Stimulated activated CD8-positive, alpha-beta memory T cell treated with anti-CD3 and anti-CD28 coated beads, Interleukin-4, amount 100 ng/mL, for 48 hours (primary cell): ENCODE measurements at places on chromosomes 1 and 21.

- DNase-seq, result no peak
Observed at GRCh38 chr1:89999208-89999607, 4.3 kb downstream of the ZNF326 start.

- DNase-seq, result no peak
Observed at GRCh38 chr1:186841599-186841998, 12.8 kb downstream of the PLA2G4A start.

GRCh38 chr1:234348964-234349363 lies 24.3 kb upstream of the COA6 start:
- DNase-seq, result no peak

DNA sequence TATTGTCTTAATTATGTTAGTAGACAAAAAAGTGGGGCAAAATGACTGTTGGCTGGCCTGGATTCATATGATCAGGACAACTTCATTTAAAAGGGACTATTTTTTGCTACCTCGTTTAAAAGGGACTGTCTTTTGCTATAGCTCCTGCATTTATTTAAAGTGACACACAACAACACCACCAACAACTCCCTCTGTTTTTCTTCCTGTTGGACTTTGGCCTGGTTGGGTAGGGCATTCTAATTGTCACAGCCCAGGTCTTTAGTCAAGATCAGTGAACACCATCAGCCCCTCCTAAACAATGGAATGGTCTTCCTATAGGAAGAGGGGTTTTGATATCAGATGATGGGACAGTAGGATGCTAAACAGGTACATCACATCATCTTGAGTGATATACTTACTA lies 241.8 kb downstream of the GPR52 start:
- DNase-seq, result no peak

- DNase-seq, result no peak
Observed at GRCh38 chr1:55931081-55931940, 648.1 kb downstream of the PLPP3 start.

- DNase-seq, result peak; percentile 0
Observed at GRCh38 chr1:29475326-29475725, 239.0 kb downstream of the PTPRU start.

DNA sequence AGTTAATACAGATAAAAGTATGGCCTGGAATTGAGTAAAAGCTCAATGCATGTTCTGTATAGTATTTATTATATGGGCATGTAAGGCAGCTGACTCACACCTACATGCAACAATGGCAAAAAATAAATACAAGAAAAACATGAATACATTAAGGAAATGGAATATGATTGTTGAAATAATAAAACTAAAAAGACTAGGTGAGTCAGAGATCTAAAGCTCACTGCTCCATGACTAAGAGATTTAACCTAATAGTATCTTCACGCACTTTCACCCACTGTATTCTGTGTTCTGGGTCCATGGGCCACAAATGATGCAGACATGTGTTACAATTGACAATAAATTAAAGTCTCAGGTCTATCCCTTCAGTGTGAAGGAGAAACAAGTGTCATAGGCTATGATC lies 607.0 kb downstream of the AGBL4 start:
- DNase-seq, result no peak

DNA sequence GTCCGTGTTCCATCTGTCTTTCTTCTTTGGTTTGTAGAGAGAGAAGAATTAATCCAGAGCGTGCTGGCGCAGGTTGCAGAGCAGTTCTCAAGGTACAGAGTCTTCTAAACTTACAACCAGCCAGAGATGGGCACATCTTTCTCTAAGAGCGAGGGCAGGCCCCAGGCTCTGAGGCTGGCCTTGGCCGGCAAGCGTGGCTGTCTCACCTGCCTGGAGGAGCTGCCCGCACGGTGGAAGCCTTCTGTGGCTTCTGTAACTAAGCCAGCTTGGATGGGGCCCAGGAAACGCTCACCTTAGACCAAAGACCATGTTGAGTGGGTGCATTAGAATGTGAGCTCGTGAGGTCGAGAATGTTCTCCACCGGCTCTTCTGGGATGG lies 78.6 kb downstream of the PDE9A start:
- no peak for DNase-seq

GRCh38 chr21:42844411-42845113 lies 34.8 kb downstream of the WDR4 start:
- peak; percentile 16 for DNase-seq

DNA sequence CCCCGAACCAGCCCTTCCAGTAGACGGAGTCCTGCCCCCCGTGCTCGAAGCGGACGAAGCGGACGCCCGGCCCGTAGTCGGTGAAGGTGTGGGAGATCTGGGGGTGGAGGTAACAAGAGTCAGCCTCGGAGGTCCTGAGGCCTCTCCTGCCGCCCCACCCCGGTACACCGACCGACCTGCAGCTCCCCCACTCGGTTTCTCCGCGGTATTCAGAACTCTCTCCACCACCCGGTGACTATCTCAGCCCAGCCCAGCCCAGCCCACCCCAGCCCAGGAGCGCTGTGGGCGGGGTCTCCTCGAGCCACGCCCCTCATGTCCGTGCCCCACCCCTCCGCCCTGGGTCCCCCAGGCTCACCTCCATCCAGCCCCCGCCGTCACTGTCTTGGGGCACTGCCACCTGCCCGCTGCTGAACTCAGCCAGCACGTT lies 5.5 kb downstream of the FBXO2 start:
- DNase-seq, result peak; percentile 72

DNA sequence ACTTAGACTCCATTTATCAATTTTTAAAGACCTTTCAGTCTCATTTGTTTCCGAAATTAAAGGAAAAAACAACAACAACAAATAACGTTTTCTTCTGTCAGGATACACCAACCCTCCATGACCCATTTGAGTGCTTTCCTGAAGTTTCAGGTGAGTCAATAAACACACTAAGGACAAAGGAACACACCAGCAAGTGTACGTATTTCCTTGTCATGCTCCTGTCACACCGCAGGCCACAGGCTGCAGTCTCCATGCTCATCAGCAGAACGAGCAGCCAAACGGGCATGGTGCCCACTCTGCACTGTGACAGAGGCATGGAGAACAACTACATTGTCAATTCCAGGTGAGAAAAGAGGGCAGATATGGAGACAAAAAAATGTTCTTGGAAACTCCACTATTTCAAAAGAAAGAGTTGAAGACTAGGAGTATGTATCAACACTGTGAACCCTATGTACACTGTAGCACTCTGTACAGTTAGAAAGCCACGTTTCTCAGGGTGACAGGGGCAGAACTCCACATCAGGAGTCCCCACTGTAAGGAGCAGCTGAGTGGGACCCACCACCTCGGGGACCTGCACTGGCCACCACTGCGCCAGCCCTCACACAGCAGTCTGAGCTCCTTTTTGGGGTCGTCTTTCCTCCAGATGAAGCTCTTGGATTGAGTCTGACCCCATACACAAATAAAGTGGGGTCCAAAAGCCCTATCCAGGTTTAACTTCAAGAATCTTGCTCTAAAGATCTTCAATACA lies 2.6 kb downstream of the PTTG1IP start:
- DNase-seq, result no peak

DNA sequence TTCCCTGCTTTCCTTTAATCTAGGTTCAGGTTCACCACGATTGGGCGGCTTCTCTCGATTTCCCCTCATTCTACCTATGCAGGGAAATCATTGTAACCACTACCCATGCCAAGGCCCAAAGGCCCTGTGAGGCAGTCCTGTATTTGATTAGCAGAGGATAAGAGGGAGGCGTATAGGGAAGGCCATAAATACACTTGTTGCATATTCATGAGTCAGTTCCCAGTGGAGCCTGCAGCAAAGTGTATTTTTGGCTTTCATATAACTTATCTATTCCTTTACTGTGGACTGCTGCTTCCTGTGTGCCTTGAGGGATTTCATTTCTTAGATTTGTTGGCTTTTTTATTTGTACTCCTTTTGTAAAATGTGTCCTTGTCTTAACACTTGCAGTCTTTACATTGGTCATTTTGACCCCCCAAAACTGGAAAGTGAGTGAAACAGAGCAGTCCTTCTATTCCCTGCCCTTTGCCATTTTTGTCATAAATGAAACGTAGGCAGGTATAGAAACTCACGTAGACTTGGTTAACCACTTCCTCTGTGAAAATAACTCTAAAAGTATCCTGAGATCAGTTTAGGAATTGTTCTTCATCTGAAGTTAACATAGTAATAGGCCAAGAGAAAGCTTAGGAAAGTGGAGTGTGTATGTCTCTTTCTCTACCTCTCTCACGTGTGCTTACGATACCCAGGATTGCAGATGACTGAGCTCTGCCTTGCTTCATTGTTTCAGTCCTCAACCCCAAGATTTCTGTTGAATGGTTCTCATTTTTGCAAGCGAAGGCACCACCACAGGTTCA lies 19.6 kb upstream of the KCNQ4 start:
- DNase-seq, result peak; percentile 21

- no peak for DNase-seq
Observed at GRCh38 chr1:41317361-41317760, 43.9 kb upstream of the FOXO6 start.

- no peak for DNase-seq
Observed at GRCh38 chr1:84861988-84862644, 30.9 kb downstream of the LPAR3 start.

DNA sequence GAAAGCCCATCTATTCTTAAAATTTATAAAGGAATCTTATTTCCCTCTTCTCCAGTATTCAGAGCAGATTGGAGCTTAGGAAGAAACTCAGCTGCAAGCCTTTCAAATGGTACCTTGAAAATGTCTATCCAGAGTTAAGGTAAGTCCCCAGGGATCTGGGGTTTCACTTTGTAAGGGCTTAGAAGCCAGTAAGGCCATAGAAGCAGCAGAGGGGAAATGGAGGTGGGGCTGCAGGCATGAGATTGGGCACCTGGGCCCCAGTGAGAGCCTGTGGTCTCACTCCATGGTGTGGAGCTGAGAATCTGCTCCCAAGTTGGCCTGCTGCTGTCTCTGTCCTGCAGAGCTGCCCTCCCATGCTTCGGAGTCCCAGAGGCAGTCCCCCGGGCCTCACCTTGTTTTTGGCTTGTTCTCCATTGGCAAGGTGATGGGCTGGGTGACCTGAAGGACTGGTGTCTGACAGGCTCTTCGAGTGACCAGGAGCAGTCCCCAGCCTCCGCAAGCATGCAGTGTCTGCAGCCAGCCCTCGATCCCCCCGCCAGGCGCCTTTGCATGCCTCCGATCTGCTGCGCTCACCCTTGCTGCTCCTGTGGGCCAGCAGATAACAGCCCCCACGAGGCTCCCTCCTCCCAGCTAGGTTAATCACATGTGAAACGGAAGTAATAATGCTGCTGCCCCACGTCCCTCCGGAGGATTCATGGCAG lies 163.1 kb downstream of the PGBD5 start:
- DNase-seq, result no peak

- DNase-seq, result no peak
Observed at GRCh38 chr1:37303884-37304574, 170.4 kb upstream of the ZC3H12A start.

GRCh38 chr1:115706587-115707425 lies 61.7 kb downstream of the CASQ2 start:
- DNase-seq, result no peak

DNA sequence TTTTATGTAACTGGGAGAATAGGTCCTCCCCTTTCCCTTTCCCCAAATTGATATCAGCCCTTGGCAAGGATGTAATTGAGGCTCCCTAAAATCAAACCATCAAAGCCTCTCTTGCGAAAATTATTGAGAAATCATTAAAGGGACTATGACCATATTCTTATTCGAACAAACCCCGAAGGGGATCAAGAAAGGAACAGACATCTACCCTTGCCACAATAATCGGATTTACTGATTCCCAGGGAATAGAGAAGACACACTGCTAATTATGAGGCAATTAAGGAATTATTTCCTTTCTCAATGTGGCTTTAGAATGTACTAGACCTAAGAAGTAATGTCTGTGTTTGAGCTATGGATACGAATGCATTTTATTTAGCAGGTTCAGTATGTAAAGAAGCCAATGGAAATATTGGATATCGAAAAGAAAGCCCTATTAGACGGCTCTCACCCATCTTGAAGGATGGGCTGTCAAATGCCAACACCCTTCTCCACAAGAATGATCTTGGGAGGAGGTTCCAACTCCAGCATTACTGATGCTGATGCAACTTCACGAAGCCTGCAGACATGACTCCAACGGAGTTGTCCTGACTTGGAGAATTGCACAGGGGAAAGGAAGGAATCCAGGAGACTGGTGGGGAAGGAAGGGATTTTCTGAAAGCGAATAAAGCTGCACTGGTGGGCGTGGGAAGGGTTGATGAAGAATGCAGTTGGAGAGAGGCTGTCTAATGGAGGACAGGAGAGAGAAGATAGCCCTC lies 11.6 kb upstream of the PTPRF start:
- DNase-seq, result no peak

GRCh38 chr1:173206816-173207568 lies at the start of gene TNFSF4:
Gene TNFSF4 (minus strand): TSS chr1:173207331. CDS start chr1:173207176, 155 bp downstream.
- DNase-seq, result no peak

DNA sequence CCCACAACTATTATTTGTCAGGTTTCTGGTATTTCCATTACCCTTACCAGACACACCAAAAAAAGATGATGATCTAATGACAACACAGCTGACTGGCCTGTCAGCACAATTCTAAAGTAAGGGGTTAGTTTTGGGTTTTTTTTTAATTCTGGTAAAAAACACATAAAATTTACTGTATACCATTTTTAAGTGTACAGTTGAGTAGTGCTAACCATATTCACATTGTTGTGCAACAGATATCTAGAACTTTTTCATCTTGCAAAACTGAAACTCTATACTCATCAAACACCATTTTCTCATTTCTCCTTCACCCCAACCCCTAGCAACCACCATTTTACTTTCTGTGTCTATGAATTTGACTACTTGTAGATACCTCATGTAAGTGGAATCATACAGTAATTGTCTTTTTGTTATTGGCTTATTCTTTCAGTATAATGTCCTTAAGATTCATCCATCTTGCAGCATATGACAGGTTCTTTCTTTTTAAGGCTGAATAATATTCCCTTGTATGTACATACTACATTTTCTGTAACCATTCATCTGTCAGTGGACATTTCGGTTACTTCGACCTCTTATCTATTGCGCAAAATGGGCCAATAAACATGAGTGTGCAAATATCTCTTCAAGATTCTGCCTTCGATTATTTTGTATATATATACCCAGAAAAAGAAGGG lies 29.8 kb downstream of the ARNT start:
- no peak for DNase-seq

DNA sequence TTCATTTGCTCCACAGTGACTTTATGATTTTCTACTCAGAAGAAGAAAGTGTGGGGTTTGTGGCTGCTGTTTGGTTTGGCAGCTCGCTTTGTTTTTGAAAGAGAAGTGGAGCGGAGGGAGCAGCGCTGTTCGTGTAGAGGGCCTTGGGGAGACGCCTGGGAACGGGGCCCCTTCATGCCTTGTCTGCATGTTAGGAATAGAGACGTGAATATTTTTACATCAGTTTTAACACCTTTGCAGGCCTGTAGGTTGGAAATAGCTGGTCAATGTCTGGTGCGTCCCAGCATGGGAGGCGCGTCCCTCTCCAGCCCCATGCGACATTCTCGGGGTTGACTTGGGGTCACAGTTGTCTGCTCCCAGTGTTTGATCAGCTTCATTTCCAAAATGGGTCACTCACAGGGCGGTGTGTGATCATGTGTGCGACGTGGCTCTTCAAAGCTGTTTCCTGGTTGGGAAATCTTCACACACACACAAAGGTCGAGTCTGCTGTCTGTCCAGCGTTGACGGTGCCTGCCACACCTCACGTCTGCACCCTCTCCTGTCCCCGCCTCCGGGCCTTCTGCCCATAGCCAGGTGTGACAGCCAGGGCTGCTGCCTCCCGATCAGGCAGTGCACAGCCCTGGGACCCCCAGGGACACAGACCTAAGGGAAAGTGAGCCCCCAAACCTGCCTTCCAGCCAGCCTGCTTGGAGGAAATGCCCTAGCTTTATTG lies 149.2 kb downstream of the PSMG1 start:
- no peak for DNase-seq
